KBM-7 (cell line): ENCODE measurements at places on chromosomes 16 and 17.

- DNase-seq: no peak
Observed at GRCh38 chr16:28585674-28586073, 11.2 kb downstream of the SULT1A2 start.

GRCh38 chr16:50386774-50387173 is 18.0 kb upstream of the BRD7 start:
- no peak for DNase-seq

- DNase-seq: no peak
Observed at GRCh38 chr16:29860218-29860617, 2.8 kb downstream of the CDIPT start.

DNA sequence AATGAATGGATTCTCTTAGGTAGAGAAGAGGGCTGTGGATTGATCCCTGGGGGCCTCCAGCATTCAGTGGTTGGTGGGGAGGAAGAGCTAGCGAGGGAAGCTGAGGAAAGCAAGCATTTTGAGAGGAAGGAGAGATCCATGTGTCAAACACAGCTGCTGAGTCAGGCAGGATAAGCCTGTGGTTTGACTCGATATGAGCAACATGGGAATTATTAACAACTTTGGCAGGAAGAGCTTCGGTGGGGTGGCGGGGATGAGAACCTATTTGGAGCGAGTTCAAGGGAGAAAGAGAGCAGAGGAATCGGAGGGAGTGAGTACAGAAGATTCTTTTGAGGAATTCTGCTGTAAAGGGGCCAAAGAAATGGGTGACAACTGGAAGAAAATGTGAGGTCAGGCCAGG is 59.5 kb upstream of the CDC42EP4 start:
- no peak for DNase-seq

GRCh38 chr17:78479369-78479768 is 97.8 kb downstream of the DNAH17 start:
- DNase-seq: no peak

DNA sequence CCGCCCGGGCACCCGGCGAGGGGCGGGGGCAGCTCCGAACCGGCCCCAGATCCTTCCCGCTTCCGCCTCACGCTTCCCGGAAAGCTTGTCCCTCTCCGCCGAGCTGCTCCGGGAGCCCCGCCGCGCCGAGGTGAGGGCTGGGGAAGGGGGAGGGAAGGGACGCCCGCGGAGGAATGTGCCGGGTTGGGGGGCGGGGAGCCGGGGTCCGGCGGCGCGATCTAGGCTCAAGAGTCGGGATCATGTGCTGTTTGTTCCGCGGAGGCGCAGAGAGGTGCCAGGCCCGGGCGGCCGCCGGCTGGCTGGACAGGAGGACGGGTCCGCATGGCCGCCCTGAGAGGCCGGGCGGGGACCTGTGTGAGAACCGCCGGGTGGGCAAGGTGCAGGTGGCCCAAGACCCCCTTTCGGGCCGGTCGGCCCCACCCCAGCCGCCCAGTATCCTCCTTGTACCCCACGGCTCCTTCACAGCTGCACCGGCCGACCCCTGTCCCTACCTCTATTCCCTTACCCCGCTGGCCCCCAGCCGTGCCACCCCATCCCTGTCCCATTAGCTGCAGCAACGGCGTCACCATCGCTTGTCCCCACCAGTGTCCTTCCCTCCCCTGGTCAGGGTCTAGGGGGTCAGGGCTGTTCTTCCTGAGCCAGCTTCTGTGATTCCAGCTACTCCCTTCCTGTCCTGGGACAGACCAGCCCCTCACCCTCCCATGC is 429 bp downstream of the KIF1C start:
- peak; percentile 11 for DNase-seq

DNA sequence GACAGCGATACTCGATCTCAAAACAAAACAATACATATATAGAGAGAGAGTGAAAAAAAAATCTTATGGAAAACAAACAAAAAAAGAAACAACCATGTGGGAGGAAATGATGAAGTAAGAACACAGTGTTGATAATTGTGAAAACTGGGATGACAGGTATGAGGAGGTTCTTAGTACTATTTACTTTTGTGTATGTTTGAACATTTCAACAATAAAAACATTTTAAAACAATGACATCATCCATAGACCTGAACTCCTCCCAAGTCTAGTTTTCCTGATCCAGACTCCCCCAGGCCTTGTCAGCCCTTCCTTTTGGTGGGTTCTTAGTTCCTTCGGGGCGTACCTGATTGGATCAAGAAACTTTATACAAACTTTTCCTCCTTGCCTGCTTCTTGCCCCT is 51.7 kb downstream of the CCDC42 start:
- DNase-seq: no peak

- no peak for DNase-seq
Observed at GRCh38 chr16:4334724-4335495, 16.2 kb downstream of the PAM16 start.

DNA sequence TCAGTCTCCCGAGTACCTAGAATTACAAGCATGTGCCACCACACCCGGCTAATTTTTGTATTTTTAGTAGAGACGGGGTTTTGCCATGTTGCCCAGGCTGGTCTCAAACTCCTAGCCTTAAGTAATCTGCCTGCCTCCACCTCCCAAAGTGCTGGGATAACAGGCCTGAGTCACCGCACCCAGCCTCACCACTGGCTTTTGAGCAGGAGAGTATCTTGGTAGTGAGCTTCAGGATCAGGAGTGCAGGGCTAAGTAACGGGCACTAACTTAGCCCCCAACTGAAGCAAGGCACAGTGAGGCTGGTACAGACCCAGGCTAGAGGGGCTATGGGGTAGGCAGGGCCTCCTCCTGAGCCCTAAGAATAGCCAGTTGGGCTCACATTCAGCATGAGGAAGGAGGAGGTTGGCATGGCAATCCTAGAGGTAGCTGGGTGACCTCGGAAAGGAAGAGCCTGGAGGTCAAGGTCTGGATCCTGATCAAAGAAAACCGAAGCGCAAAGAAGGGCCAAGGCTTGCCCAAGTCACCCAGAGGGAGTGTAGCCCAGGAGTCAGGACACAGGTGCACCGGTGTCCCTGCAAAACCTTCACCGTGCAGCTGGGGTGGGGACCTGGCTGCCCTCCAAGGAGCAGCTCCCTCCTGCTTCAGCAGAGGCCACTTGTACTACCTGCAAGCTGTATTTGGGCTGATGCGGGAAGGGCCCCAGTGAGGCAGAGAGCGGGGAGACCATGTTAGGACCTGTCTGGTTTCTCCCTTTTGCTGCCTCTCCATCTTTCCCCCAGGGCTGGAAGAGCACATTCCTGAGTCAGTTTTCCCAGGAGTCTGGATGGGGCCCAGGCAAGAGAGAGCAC is 1.3 kb upstream of the ADGRG5 start:
- DNase-seq: no peak

GRCh38 chr16:49799172-49799571 is 56.7 kb downstream of the ZNF423 start:
- DNase-seq: no peak

- no peak for DNase-seq
Observed at GRCh38 chr17:17677299-17678040, 3.8 kb upstream of the RAI1 start.

DNA sequence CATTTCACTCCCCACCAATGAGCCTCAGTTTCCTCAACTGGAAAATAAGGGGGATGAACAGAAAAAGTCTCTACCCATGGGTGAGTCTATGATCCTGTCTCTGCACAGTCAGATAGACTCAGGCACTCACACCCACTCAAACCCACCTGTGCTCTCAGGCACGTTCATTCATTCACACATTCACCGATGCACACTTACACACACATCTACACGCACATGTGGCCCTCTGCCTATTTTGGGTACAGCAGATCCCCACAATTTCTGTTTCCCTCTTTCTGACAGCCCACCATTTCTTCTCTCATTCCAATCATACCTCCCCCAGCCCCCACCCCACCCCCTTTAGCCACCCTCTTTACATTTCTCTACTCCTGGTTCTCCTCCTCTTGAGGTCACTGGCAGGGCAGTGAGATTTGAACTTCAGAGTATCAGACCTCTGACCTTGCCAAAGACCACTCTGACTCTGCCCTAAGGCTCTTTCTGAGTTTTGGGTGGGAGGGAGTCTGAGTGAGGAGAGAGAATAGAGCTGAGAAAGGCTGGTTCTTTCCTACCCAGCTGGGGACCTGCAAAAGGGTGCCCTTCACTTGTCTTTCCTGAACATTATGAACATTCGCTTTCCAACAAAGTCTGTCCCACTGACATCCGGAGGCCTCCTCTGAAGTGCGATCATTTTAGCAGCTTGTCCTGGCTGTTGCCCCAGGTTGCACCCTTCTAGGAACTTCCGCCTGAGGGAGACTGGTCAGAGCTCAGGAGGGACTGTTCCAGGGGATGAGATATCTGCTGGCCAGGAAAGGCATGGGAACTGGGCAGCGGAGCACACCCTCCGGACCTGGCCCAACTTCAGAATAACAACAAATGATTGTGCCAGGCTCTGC is 10.1 kb upstream of the COL1A1 start:
- no peak for DNase-seq

DNA sequence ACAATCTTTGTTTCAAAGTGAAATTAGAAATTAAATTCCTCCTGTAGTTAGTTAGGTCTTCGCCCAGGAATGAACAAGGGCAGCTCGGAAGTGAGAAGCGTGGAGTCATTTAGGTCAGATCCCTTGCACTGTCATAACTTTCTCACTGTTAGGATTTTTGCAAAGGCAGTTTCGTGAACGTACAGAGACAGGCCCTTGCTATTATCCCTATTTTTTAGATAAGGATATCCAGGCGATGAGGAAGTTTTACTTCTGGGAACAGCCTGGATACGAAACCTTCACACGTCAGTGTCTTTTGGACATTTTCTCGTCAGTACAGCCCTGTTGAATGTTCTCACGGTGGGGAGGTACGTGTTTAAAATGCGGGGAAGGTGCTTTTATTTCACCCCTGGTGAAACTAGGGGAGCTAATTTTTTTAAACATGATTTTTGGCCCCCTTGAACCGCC is 318 bp upstream of the RBL2 start:
- no peak for DNase-seq

DNA sequence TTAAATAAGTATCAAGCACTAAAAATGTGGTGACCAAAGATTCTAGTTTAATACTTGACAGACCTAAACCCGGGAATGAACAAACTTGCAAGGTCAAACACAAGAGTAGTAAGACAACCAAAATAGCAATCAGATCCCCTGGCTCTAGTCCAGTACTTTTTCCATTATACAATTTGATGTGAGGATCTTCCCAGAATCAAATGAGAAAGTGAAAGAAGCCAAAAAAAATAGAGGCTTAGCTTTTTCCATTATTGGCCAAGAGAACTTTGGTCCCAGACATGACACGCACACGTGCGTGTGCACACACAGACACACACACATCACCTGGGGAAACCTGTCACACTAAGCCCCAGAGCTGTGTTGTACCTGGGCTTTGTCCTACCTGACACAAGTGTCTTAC is 300.6 kb upstream of the CDH5 start:
- DNase-seq: no peak

- no peak for DNase-seq
Observed at GRCh38 chr16:73076324-73076810, 28.4 kb upstream of the ZFHX3 start.

- no peak for DNase-seq
Observed at GRCh38 chr17:72950242-72950931, 142.1 kb downstream of the SLC39A11 start.

GRCh38 chr16:1290063-1290501 is 19.4 kb upstream of the UBE2I start:
- no peak for DNase-seq

- DNase-seq: peak; percentile 48
Observed at GRCh38 chr17:43309505-43310332, 75.9 kb upstream of the RNU2-1 start.

DNA sequence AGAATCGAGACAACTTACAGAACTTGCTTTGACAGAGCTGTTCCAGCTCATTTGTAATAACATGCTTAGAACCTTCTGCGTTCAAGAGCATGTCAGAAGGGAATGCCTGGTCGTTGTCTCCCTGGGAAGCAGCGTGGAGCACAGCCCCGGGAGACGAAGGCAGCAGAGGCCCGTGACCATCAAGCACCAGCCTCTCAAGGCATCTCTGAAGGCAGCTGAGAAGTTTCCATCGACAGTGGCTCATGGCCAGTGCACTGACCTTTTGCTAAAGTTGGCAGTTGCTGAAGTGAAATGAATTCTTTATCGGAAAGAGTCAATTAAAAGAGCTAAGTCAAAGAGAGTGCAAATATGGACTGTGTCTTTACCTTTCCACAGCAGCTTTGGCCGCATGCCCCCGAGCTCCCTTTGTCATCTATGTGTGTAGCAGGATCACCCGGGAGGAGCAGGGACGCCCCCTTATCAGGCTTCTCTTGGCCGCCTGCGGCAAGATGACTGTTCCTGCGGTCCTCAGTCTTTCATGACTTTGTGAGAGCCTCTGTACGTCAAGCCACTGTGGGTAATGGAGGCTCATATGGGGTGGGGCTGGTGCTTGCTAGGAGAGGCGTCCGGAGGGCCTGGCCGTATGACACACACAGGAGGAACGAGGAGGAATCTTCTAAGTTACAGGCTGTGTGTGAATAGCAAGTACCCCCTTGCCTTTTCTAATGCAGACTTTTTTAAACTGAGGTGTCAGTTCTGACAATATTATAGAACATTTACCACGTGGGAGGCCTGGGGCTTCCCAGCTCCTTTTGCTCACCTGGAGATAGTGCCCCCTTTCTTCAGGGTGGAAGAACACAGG is 54.2 kb downstream of the LDHD start:
- no peak for DNase-seq

- DNase-seq: no peak
Observed at GRCh38 chr17:62941358-62941991, 24.6 kb upstream of the TANC2 start.

- DNase-seq: no peak
Observed at GRCh38 chr16:85943711-85944110, 44.7 kb downstream of the IRF8 start.

DNA sequence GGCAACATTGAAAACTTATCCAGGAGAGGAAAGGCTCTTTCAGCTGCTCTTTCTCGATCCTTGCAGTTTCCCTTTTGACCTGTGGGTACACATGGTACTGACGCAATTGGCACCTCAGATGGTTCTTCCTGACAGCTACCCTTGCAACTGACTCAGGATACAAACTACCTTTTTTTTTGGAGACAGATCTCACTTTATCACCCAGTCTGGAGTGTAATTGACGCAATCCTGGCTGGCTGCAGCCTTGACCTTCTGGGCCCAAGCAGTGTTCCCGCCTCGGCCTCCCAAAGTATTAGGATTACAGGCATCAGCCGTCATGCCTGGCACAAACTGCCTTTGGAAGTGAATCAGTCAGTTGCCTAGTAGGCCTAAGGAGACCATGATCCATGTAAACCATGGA is 607.2 kb downstream of the WWOX start:
- DNase-seq: no peak

GRCh38 chr17:47305302-47305923 is 18.3 kb upstream of the EFCAB13 start:
- DNase-seq: peak; percentile 7
